Central memory CD4-positive, alpha-beta T cell (primary cell): ENCODE measurements at places on chromosomes 4 and X.

GRCh38 chr4:26723216-26723615 is 137.4 kb upstream of the STIM2 start:
- DNase-seq, result no peak

GRCh38 chr4:39042366-39042765 is 10.2 kb upstream of the TMEM156 start:
- DNase-seq, result no peak

DNA sequence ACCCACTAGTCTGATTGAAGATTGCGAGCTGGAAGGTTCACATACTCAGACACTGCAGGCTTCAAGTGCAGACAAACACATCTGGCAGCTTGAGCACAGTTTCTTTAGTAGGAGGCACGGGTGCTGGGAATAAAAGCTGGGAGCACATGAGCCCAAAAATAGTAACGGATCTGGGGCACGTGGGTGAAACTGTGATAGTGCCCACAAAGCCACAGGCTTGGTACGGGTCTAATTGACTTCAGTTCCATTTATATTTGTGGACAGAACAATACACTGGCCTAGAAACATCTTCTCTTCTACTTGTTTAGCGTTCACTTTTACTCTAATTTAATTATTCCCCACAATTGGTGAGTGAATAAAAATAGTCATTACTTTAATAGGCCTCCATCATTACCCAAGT is 2370.7 kb downstream of the PCDH7 start:
- no peak for DNase-seq

DNA sequence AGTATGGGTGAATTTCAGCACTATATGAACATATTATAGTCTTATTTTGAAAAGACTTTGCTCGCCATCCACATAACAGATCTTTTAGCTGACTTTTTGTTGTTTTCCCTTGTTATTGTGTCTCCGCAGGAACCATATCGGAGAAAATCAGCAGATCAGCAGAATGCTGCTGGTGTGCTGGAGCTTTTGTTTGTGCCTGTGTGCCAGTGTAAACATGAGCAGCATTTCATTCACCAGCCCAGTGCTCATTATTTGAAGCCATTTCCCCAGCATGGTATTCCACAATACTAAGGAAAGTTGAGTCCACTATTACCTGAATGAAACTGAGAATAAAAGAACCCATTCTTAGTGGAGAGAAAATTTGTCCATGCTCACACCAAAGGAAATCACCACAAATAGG is 261.8 kb upstream of the ARX start:
- no peak for DNase-seq

DNA sequence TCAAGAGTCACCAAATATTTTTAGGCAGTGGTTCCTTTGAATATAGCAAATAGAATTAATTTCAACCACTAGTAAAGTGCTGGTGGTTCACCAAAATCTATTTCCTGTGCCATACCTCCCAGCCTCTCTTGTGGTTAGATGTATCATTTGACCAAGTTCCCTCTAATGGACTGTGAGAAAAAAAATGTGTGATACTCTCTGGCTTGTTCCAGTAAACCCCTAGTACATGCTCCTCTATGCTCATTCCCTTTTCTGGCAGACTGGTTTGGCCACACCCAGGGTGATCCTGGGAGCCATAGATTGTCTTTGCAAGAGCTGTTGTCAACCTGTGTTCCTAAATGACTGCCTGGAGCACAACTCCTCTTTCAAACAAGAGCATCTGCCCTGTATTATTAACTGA is 109.5 kb downstream of the FRAS1 start:
- no peak for DNase-seq

DNA sequence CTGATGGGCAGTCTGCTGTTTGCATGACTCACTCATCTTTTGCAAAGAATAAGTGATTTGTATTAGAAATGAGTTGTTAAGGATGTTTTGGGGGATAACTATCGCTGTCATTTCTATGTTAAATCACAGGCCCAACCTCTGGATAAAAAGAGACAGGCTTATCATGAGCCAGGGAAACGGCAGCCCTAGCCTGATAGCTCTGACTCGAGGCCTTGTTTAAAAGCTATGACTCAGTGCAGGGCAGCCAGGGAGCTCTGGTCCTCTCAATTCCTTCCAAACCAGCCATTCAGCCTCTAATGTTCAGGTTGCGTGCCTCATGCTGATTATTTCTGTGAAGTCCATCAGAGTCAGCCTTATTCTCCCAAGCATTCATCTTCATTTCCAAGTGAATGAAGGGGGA is 305.9 kb upstream of the HAND2 start:
- no peak for DNase-seq

GRCh38 chrX:150607201-150607600 is 38.8 kb downstream of the MTM1 start:
- no peak for DNase-seq

DNA sequence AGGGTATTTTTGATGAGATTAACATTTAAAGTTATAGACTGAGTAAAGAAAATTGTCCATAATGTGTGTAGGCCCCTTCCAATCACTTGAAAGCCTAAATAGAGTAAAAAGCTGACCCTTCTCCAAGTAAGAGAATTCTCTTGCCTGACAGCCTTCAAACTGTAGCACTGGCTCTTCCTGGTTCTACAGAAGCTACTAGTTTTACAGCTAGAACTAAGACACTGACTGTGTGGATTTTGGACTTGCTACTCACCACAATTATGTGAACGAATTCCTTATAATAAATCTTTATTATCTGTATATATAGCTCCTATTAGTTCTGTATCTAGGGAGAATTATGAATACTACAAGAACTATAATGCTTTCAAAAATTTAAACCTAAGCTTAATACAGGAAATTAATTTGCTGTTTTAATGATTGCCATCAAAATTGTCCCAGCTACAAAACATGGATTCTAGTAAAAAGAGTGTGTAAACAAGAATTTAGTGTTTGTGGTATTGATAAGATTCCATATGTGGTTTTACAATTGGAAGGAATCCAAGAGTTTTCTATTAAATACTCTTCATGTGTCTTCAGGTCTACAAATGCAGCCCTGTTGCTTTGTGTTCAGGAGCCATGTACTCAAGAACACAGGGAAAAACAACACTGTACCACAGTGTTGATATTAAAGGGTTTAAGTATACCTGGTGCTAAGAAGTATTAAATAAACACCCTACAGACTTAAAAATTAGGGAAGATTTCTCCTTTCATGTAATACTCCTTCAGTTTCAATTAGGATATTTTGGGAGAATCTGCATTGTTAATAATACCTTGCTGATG is 366.5 kb downstream of the CXXC4 start:
- no peak for DNase-seq

DNA sequence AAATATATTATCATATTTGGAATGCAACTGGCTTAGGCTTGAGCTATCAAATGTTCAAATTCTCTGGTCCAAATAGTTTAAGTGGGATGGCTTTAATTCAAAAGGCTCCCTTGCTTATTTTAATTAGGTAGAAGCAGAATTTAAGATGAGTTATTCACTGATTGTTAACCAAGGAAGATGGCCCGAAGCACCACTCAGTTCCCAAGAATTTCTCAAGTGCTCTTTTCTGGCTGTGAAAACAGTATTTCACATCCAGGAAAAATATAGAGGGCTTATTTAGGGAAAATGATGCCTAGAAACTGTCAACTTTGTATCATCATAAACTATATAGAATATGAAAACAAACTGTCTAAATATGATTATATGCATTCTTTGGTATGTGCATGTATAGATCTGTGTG is 246.5 kb upstream of the SFRP2 start:
- no peak for DNase-seq

DNA sequence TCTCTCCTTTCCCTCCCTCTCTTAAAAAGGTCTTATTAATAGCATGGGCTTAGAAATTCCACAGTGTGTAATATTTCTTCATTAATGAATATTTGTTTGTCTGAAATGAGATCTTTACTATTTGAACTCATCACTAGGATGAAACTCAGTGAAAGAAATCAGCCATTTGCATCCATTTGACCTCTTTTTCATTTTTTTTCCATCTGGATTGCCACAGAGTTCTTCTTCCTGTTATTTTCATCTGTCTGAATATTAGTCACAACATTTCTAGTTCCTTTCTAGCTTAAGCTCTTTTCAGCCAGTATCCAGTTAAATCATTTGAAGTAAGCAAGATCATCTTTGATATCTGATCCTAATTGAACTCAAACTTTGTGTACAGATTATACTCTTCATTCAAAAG is 69.2 kb upstream of the PLS3 start:
- no peak for DNase-seq

DNA sequence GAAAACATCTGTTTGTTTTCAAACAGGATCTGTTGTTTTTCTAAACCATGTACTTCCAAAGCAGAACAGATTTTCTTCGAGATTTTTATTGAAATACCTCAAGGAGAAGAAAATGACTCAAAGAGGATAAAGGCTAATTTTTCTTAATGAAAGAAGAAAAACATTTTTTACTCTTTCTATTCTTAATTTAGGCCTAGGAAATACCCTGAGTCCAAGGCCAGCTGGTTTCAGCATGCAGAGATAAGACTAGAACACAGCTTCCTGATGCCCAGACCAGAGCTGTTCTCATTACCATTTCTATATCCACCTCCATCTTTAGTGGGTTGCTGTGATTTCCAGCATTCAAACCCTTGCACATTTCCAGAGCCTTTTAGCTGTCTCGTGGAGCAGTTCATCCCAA is 18.3 kb downstream of the GAB1 start:
- no peak for DNase-seq

- no peak for DNase-seq
Observed at GRCh38 chr4:23114538-23114937, 421.8 kb downstream of the GBA3 start.

- no peak for DNase-seq
Observed at GRCh38 chr4:189202182-189202868, 738.3 kb upstream of the FRG1 start.

DNA sequence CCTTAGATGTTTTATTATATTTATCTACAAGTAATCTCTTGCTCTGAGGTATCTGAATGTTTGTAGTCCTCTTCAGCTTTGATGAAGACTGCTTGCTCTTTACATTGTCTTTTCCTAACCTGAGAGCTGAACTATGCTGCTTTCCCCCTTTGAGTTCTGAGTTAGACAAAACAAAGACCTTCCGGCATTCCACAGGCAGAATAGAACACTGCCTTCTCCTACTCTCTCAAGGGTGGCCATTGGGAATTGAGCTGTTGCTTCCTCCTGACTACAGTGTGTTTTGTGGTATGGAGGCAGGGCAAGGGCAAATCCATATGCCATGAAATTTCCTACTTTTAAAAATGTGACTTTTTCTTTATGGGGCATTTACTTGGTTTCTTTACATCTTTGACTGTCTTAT is 841.0 kb downstream of the FAM133A start:
- DNase-seq, result no peak

DNA sequence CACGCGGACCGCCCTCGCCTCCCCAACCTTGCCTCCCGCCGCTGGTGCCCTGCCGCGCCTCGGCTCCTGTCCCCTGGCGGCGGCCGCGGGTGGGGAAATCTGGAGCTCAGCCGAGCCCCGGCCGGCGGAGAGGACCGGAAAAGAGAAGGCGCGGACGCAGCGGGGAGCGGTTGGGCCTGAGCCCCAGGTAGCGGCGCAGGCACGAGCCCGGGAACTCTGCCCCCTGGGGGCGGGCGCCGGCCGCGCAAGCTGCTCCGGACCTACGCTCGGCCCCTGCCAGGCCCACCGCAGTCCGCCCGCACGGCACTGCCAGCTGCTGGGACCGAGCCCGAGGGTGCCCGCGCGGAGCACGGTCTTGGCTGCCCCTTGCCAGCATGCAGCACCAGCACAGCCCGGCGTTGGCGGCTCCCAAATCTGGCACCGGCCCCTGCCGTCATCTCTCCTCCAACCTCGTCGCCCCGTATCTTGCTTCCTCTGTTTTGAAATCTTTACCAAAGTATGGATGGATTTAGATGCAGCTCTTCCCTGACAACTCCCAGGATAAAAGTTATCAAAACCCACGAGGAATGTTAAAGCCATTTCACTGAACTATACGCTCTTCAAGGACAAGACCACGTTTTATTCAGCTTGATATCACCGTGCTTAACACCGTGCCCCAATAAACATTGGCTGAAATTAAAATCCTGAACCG is at the start of gene PRSS12:
PRSS12 (minus strand) TSS at position 161 of the 691 bp plus-strand sequence. CDS start 283 bp downstream, outside the sequence.
- peak; percentile 31 for DNase-seq

DNA sequence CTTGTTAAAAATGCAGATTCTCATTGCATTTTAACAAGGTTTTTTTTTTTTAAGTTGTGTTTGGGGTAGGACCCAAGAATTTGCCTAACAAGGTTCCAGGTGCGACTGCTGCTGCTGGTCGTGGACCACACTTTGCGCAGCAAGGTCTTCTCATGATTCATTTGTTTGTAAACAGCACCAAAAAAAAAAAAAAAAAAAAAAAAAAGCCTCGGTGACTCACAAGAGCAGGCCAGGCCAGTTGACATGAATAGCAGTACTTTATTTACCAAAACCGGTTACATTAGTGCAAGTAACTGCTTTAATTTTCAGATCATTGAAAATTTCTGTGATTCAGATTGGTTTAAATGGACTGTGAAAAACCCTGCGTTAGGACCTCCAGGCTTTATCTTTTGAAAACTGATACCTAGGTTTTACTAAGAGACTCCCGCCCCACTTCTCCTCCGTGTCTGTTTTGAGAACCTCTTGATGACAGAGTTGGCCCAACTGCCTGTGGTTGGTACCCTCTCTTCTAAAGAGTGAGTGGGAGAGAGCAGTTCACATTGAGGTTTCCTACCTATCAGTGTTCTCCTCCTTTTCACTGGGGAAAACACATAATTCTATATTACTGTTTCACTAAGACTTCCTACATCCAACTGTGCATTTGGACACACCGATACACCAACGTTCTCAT is 86.2 kb downstream of the PHEX start:
- no peak for DNase-seq

GRCh38 chr4:4860600-4861389 is 1.3 kb downstream of the MSX1 start:
- no peak for DNase-seq

GRCh38 chrX:13752141-13752540 is 17.6 kb downstream of the OFD1 start:
- DNase-seq, result no peak
